ENCODE measurements at places on chromosomes 3 and 15. TPM values are rescaled to one million over a fixed set of nuclear protein-coding genes. Genes with fewer than 3 reads are reported as not detected.

Gene OR5K2
- total RNA-seq: not detected

Gene GORASP1
- 87.4 TPM for total RNA-seq

Gene PIF1
- total RNA-seq: 2.5 TPM

Gene ITIH1
- not detected for total RNA-seq

Gene UROC1
- not detected for total RNA-seq

Gene SLC35G2
- 1.6 TPM for total RNA-seq

Gene LSMEM2
- not detected for total RNA-seq

Gene PLA2G4E
- total RNA-seq: 50.0 TPM

Gene LNP1
- 1.7 TPM for total RNA-seq

Gene NR2F2
- 6.4 TPM for total RNA-seq

Gene INKA1
- 41.3 TPM for total RNA-seq

Gene FBXL2
- 6.0 TPM for total RNA-seq

Gene ADAMTS17
- 4.1 TPM for total RNA-seq

Gene ANKRD34C
- not detected for total RNA-seq

Gene KY
- 30.6 TPM for total RNA-seq

Gene TMEM42
- 10.1 TPM for total RNA-seq

Gene ALG1L2
- not detected for total RNA-seq

Gene GBE1
- total RNA-seq: 16.5 TPM

Gene EPHA3
- 1.4 TPM for total RNA-seq

Gene CIDEC
- total RNA-seq: 23.7 TPM

Gene DNASE1L3
- total RNA-seq: 3.4 TPM

Gene GAP43
- not detected for total RNA-seq

Gene ATP11B
- 112 TPM for total RNA-seq

Gene SNX22
- 0.39 TPM for total RNA-seq

Gene SENP8
- 2.2 TPM for total RNA-seq

Gene TM4SF18
- total RNA-seq: 1.3 TPM

Gene TMEM207
- not detected for total RNA-seq

Gene ITIH4
- total RNA-seq: 3.6 TPM

Gene IL17RD
- 5.9 TPM for total RNA-seq

Measured in lower leg skin (tissue), 4 donors.